ENCODE measurements at places on chromosomes 6 and 20.

DNA sequence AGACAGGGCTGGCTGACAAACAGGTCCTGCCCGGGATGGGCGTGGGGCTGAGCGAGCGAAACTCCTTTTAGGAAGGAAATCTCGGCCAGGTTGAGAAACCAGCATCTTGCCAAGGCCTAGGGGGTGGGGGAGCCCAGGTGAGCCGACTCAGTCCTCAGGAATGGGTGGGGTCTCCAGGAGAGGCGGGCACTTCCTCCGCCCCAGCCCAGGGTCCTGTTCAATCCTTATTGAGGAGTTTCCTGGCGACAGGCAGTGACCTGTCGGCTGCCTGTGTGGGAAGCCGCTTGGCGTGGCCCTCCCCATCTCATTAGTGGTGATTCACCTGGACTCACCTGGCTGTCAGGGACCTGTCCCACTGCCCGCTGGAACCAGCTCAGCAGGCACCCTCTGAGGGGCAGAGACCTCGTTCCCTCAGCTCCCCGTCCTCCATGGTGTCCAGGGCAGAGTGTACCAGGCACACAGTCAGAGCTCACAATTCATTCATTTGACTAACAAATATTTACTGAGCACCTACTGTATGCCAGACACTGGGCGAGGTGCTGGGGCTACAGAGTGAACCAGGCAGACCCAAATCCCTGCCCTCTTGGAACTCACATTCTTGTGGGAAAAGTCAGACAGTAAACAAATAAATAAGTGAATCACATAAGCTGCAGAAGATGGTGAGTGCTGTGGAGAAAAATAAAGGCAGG is 51.1 kb downstream of the FGD2 start:
- peak; percentile 31 for DNase-seq

DNA sequence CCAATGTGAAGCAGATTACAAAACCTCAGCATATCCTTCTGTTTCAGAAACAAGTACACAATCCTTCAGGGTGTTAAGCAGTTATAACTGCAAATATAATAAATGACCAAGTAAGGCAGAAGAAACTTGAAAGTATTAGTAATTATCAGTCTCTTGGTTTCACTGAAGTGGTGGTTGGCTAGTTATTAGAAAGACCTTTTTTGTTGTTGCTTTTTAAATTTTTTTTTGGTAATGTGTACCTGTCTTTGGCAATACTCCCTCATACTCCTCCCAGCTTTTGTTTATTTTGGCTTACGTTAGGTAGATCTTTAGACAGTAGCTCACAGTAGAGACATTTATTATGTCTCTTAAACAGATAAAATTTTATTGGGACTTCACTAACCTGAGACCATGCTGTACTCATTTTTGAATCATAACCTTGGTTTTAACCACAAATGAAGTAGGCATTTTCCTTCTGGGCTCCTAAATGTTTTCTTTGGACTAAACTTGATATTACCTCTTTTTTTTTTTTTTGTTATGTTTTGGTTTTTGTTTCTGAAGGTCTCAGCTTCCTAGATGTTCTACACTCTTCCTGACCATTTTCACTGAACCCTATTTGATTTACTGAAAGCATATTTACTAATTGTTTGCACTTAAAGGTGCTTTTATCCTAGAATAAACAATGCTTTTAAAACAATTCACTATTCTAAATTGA is 6.4 kb downstream of the CD2AP start:
- DNase-seq = no peak

GRCh38 chr6:5338177-5338960 is 77.1 kb downstream of the FARS2 start:
- no peak for DNase-seq

DNA sequence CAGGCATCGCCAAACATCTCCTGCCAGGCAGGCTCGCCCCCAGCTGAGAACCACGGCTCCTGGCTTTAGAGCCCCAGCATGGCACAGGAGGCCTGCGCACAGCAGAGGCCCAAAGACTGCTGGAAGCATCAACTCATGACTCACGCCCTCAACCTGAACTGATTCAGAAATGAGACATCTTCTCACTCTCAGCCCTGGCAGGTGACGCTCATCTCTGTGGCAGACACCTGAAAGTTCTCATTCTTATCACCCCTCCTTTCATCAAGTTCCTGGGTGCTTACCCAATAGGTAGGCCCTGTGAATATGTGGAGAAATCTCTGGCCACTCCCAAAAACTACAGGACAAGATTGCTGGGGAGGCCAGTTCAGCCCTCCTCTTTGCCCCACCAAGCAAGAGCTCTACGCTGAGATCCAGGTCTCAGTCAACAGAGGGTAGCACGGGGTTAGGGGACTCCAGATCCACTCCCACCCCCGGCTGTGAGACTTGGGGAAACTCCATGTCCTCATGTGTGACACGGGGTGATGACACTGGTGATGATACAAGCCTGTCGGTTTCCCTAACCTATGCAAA is 11.3 kb downstream of the NFATC2 start:
- DNase-seq = peak; percentile 76

- DNase-seq = no peak
Observed at GRCh38 chr6:43078691-43079090, 2.6 kb downstream of the PTK7 start.

- DNase-seq = no peak
Observed at GRCh38 chr6:104423691-104424090, 436.0 kb downstream of the HACE1 start.

- no peak for DNase-seq
Observed at GRCh38 chr6:167717867-167718266, 108.8 kb upstream of the AFDN start.

- DNase-seq = no peak
Observed at GRCh38 chr20:52746770-52747169, 225.4 kb upstream of the TSHZ2 start.

- peak; percentile 64 for DNase-seq
Observed at GRCh38 chr6:161370880-161371279, 97.0 kb upstream of the AGPAT4 start.

DNA sequence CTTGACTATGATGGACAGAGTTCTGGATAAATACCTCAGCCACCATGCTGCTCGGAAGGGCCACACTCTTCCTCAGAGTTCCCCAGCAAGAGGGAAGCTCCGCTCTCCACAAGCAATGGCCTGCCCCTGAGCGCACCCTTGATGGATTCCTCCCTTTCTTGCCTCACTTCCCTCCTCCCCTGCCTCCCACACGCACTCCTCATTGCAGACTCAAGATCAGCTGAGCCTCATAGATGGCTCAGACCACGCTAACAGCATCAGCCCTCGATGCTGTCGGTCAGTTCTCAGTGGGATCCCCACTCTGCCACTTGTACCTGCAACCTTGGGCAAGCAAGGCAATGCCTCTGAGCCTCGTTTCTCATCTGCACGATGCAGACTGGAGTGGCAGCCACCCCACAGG is 123.3 kb downstream of the BMP7 start:
- no peak for DNase-seq

- DNase-seq = no peak
Observed at GRCh38 chr6:143376375-143376774, 74.1 kb downstream of the ADAT2 start.

GRCh38 chr6:165519316-165519715 is 143.7 kb downstream of the PDE10A start:
- no peak for DNase-seq

DNA sequence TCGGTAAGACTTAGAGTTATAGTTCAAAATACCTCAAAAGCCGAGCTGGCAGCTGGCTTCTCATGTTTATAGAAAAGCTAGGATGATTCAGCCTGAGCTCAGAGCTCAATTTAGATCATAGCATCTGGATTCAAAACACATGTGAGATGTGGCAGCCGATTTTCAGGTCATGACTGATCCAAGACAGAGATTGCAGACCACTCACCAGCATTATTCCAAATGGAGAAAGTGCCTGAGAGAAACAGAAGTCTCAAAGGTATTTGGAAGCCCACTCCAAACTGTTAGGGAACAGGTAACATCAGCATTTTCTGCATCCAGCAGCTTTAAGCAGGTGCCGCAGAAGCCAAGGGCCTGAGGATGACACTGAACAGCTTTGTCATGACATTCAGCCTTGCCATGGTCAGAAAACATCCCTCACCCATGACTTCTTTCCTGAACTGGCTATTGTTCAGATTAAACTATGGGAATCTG is 102.2 kb downstream of the BACH2 start:
- DNase-seq = no peak

GRCh38 chr20:4018023-4018748 is 2.8 kb upstream of the RNF24 start:
- no peak for DNase-seq

- DNase-seq = no peak
Observed at GRCh38 chr20:57656821-57657534, 36.8 kb upstream of the ZBP1 start.

- DNase-seq = no peak
Observed at GRCh38 chr6:151340219-151340978, 51.0 kb downstream of the ZBTB2 start.

DNA sequence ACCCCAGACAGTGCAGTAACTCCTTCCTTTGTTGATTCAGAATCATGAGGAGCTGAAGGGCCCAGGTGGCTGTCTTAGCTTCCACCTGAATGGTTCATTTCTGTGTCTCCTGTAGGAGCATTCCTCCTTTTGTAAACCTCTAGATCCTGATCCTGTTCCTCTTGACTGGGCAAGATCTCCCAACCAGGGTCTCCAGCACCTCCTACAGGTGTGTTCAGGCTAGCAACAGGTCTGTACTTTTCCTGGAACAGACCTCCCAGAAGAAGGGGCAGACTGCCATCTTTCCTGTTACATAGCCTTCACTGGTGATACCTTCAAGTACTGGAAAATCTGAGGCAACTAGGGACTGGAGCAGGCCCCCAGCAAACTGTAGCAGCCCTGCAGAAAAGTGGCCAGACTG is 35.2 kb downstream of the HLA-B start:
- DNase-seq = no peak

DNA sequence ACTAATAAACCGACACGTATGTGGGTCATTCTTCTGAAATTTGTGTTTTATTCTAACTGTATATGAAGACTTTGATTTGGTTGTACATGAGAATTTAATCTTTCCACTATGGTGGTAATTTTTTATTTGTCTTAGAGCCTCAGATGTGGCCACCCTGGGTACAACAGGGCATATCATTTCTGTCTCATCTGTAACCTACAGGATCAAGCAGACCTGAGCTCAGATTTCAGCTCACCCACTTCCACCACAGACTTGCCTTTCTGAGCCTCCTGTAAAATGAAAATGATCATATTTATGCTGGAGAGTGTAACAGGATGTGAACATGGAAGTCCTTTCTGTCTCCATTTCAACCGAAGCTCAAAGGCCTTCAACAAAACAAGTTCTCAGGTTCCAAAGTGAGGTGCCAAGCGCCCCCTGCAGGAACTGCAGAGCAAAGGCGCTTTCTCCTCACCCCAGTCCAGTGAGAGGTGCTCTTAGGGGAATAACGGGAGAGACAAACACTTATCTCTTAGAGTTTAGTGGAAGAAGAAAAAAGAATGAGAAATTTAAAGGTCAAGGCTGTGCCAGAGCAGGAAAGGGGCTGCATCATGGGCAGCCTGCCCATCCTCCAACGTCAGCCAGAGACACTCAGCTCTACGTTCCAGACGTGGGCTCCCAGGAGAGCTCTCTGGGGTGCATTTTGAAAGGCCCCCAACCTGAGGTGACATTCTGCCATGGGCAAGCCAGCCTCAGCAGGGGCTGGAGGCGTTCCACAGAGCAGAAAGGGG is 23.0 kb upstream of the CD24 start:
- DNase-seq = peak; percentile 47

- no peak for DNase-seq
Observed at GRCh38 chr20:38153401-38153800, 11.7 kb downstream of the TGM2 start.

- DNase-seq = no peak
Observed at GRCh38 chr6:149852180-149852579, 12.0 kb downstream of the LRP11 start.

DNA sequence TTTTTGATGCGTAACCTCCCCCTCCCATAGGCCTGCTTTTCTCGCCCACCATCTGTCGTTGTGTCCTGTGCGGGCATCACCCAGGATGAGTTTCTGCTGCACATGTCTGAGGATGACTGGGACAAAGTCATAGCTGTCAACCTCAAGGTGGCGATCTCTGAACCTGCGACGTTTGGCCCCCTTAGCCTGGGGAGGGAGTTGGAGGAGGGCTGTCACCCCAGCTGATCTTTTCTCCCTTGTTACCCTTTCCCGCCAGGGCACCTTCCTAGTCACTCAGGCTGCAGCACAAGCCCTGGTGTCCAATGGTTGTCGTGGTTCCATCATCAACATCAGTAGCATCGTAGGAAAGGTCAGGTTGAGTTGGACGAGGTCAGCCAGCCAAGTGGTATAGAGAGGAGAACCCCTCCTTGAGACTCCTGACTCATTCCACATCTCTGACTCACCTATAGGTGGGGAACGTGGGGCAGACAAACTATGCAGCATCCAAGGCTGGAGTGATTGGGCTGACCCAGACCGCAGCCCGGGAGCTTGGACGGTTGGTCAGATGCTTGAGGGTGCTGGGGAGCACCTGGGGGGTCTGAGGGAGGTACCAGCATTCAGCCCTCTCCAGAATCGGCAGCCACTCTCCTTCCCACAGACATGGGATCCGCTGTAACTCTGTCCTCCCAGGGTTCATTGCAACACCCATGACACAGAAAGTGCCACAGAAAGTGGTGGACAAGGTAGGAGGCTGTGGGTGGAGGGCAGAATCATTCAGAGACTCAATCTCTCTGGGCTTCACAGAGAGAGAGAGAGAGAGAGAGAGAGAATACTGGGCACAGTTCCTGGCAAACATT is 954 bp downstream of the HSD17B8 start:
- DNase-seq = peak; percentile 55

GRCh38 chr6:136628996-136629395 is 78.8 kb upstream of the MAP7 start:
- no peak for DNase-seq

- DNase-seq = no peak
Observed at GRCh38 chr6:36323062-36323461, 13.6 kb downstream of the BNIP5 start.

- DNase-seq = no peak
Observed at GRCh38 chr6:112296694-112297093, 42.3 kb upstream of the LAMA4 start.

GRCh38 chr6:138334000-138334399 is 43.7 kb upstream of the SMIM28 start:
- no peak for DNase-seq

GRCh38 chr20:57710841-57711240 is 1.0 kb upstream of the PMEPA1 start:
- DNase-seq = no peak
